ENCODE measurements at places on chromosomes 7 and 10. TPM values are rescaled to one million over a fixed set of nuclear protein-coding genes. Genes with fewer than 3 reads are reported as not detected.
A peak's percentile ranks its signal among the peaks of the same experiment; 100 is the strongest.

The HKDC1 gene
- 19.0 TPM for polyA plus RNA-seq

The TIMM23 gene
- 46.5 TPM for polyA plus RNA-seq

The MSS51 gene
- polyA plus RNA-seq = 1.5 TPM

The PLXNA4 gene
- polyA plus RNA-seq = 14.4 TPM

The MRM2 gene
- polyA plus RNA-seq = 39.6 TPM

The PTF1A gene
- 0.46 TPM for polyA plus RNA-seq

The ZNF485 gene
- polyA plus RNA-seq = 4.4 TPM

The NPFFR1 gene
- 0.22 TPM for polyA plus RNA-seq

The NPSR1 gene
- polyA plus RNA-seq = not detected

The C10orf143 gene
- polyA plus RNA-seq = 7.1 TPM

The CLDN4 gene
- 111 TPM for polyA plus RNA-seq

The ECHDC3 gene
- polyA plus RNA-seq = 6.7 TPM

The CYP2C18 gene
- polyA plus RNA-seq = 0.37 TPM

- no peak for DNase-seq
These were observed 485.5 kb downstream of the LRMDA start for GRCh38 chr10:75916906-75917305.

DNA sequence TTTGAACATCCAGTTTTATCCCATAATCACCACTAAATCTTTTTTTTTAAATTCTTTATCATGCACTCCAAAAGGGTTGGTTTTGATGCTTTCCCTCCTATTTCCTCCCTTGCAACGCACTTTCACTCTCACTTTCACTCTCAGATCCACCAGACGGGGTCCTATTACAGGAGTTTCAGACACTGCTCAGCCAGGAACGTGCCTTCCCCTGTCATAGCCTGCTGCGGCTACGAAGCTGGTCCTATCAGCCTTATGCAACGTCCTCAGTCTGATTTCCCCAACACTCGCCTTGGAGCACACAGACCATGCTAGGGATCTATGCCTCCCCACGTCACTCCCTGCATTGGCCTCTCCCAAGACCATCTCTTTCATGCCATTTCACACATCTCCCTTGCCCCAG lies 23.4 kb downstream of the ZPBP start:
- DNase-seq = no peak

- DNase-seq = no peak
These were observed 3.6 kb downstream of the ARHGAP21 start for GRCh38 chr10:24720096-24720495.

- no peak for DNase-seq
These were observed 708 bp downstream of the KLHDC10 start for GRCh38 chr7:130070861-130071622.

DNA sequence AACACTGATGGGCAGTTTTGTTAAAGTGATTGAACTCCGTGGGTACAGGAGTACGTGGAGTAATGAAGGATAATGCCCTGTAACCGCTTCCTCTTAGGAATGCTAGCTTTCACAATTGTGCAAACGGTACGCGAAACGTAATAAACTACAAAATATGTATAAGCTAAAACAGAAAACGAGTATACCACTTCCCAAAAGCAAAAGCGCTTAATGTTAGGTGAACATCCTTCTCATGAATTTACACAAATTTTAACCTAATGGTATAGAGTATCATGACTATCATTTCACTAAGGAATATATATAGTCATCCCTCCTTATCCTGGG lies 395 bp upstream of the ZNF25 start:
- no peak for DNase-seq

- no peak for DNase-seq
These were observed 251.4 kb upstream of the ZMIZ1 start for GRCh38 chr10:78817361-78817760.

- DNase-seq = no peak
These were observed 29.3 kb upstream of the PDCD4 start for GRCh38 chr10:110842326-110842904.

- DNase-seq = no peak
These were observed 1.4 kb upstream of the SVIL start for GRCh38 chr10:29636178-29636577.

- DNase-seq = peak; percentile 68
These were observed 10.3 kb upstream of the ANKRD7 start for GRCh38 chr7:118214051-118214832.

DNA sequence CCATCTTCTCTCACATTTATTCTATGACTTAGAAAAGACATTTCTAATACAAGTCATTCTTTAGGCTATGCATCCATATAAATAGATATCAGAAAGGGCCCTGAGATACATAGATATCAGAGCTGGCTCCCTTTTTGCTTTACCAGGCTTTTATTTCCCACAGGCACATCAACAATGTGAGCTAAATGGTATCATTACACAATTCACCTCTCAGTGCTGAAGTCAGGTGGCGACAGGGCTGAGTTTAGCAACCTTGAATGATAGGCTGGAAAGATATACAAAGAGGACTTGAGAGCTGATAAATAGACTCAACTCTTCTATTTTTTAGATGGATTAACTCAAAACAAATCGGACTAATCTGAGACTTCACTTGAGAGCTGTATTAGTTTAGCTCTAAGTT lies 189.2 kb upstream of the COL1A2 start:
- no peak for DNase-seq

- no peak for DNase-seq
These were observed 110.8 kb upstream of the PPP2R2D start for GRCh38 chr10:131790021-131790420.

- no peak for DNase-seq
These were observed 11.3 kb upstream of the SMURF1 start for GRCh38 chr7:99155211-99155610.

DNA sequence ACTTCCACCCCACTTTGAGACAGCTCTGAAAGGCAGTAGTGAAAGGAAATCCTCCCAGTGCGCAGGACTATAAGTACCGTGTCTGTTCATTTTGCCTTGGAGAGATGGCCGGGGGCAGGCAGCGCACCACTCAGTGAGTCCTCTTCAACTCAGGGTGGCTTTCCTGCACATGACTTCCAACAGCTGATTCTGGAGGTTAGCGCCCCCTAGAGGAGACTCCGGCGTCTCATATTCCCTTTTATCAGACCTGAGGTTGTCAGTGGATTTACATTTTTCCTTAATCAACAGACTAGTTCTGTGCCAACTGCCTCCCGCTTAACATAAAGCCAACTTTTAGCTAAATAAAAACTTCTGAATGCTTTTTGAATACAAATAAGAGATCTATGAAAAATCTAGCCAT lies 101.0 kb downstream of the HERPUD2 start:
- no peak for DNase-seq

DNA sequence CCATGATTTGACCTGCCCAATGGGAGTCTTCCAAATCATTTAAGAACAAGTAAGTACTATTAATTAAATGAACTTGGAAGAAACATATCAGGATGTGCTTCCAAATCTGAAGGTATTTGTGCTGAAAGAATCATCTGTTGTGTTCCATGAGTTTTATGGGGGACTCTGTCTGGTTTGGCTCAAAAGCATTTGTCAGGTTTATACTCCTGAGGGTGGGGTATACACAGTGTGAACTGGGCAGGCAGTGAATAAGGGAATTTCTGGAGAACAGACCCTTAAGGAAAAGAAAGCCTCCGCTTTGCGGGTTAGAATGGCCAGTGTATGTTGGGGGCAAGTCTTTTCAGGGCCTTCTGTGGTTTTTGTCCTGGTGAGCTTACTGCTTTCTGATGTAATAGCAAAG lies 29.9 kb downstream of the TCF7L2 start:
- DNase-seq = no peak

DNA sequence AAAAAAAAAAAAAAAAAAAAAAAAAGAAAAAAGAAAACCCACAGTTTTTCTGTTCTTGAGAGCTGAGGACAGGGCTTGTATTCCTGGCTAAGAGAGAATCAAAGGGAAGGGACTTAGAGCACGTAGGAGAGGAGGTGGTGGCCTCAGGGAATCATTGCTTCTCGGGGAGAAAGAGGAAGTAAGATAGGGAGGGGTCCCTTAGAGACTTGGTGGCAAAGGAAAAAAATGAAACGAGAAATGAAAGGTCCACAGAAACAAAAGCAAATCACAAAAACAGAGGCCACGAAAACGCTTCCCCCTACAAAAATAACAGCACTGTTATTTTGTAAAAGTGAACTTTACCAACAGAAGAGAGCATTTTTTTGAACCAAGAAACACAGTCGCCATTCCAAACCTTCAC lies 323.1 kb upstream of the GALNT17 start:
- DNase-seq = no peak

DNA sequence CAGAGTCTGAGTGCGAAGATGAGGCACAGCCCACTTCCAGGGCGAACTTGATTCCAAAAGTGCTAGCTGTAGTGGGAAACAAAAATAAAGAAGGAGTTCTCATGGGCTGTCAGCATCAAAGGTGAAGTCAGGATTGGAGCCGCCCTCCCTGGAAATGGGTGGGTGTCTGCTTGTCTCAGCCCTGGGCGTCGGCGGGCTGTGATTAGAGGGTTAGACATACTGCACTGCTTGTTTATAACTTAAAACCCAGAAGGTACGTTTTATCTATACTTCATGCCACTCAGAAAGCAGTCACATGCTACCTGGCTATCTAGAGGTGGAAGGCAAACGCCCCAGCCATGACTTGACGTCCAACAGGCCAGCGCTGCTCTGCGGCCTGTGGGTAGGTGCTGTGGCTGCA lies 108.7 kb upstream of the NPS start:
- no peak for DNase-seq

DNA sequence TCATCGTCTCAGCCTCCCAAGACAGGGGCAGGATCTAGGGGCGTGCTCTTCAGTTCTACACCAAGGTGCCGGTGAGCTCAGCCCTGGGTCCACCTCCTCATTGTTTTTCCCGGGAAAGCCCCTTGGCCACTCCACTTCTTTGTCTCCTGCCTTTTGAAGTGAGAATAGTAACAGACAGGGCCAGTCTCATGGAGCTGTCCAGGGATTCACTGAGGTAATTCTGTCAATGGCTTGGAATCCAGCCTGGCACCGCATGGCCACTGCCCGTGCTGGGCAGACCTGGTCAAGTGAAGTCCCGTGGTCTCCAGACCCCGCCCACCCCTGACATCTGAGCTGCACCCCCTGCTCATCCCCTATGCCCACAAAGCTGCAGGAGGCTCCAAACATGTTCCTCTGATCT lies 138.9 kb downstream of the TNS3 start:
- no peak for DNase-seq

DNA sequence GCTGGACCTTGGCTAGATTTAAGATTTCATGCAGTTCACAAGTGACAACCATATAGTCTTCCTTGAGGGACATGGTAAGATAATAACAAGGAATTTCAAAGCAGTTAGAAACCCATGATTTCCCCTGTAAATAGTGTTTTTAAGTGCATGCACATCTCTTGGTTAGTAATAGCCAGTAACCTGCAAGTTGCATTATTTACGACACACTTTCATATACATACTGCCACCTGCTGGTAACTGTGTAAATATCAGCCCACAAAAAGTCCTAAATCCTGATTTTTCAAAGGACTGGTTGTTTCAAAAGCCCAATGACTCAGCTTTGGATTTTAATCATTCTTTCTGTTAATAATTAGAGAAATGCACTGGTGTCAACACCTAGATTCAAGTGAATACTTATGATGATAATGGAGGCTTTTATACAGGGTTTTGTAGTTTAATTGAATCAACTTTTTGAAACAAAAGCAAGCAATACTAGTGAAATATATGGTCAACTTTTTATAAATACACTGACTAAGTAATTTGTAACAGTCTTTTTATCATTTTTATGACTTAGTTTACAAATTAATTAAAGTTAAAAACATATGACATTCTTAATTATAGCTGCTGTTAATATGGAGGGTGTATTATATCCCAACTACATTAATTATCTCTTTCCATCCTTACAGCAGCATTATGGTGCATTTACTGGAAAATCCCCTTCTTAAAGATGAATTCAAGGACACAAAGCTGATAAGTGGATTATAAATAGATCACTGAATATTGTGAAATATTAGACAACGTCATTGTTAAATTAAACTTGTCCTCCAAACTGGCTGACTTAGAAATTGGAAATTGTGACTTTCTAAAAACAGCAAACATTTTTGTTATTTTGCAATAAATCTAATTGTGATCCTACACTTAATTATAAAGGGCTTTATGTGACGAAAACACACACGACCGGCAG lies 367.7 kb upstream of the SEMA3D start:
- peak; percentile 47 for DNase-seq

GRCh38 chr7:23469150-23469960 lies 936 bp downstream of the IGF2BP3 start:
- DNase-seq = no peak

DNA sequence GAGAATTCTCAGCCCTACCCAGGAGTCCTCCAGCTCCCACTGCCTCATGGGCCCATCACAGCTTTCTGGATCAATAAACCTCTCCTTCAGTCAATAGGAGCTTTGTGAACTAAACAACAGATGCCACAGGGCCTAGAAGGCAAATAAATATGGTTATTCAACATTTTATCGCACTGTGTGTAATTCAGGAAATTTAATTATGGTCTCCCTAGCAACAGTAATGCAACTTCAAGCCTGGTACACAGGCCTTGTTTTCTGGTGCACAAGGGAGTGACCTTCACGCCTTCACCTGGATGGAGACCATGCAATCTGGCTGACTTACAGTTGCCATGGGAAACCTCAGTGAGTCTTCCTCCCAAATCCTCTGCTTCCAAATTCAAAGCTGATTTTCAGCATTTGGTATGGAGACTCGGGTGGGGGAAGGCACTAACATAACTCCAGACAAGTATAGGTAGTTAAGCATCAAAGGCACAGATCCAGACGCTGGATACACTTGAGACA lies 441.0 kb upstream of the NPVF start:
- DNase-seq = no peak

GRCh38 chr10:124686707-124687376 lies 57.3 kb downstream of the FAM53B start:
- no peak for DNase-seq

DNA sequence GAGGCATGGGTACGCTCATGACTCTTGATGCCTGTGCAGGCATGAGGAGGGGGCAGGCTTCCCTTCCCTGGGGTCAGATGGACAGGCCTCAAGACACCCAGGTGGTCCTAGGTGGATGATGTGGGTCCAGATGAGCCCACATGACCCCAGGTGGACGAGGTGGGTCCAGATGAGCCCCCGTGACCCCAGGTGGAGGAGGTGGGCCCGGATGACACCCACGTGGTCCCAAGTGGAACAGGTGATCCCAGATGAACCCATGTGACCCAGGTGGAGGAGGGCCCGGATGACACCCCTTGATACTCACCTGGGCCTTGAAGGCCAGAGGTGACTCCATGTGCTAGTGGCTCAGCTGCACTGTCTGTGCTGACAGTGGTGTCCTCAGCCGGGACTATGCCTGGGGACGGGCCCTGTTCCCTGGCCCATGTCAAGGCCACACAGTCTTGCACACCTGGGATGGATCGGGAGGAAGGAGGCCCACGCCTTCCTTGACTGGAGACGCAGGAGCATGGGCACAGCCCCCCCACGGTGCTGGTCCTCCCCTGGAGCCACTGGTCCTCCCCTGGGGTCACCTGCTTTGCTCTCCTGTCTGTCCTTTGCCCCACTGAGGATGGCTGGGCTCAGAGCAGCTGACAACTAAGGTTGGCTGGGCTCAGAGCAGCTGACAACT lies 3.2 kb downstream of the PRAP1 start:
- no peak for DNase-seq

GRCh38 chr7:39919646-39920045 lies 30.4 kb upstream of the CDK13 start:
- DNase-seq = no peak

GRCh38 chr10:24911029-24911428 lies 41.4 kb downstream of the PRTFDC1 start:
- DNase-seq = no peak

Data from left renal pelvis (tissue), 4 donors.